ENCODE measurements at places on chromosomes 3 and 15. TPM values are rescaled to one million over a fixed set of nuclear protein-coding genes. Genes with fewer than 3 reads are reported as not detected.

DNA sequence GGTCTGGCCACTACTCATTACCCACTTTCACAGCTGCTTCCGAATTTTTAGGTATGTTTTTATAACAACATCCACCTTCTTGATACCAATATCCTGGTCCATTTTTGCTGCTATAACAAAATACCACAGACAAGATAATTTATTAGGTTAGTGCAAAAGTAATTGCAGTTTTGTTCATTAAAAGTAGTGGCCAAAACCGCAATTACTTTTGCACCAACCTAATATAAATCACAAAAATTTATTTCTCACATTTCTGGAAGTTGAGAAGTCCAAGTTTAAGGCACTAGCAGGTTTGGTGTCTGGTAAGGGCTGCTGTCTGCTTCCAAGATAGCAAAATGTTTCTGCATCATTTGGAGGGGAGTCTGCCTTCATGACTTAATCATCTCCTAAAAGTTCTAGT, 624.7 kb upstream of the ALCAM start:
- no peaks in the 10 kb centered on the region for H3K4me1 ChIP-seq
- no peaks in the 10 kb centered on the region for H3K27me3 ChIP-seq
- no peak overlapping the region for H3K27ac ChIP-seq

The ABHD14A gene
- total RNA-seq: 6.5 TPM

- no peaks in the 10 kb centered on the region for H3K27me3 ChIP-seq
- no peaks in the 10 kb centered on the region for H3K4me1 ChIP-seq
- H3K36me3 ChIP-seq: no peaks in the 10 kb centered on the region
- no peak overlapping the region for H3K4me3 ChIP-seq
- no peak overlapping the region for H3K27ac ChIP-seq
Measured at GRCh38 chr3:170835336-170835735, 34.7 kb downstream of the RPL22L1 start.

DNA sequence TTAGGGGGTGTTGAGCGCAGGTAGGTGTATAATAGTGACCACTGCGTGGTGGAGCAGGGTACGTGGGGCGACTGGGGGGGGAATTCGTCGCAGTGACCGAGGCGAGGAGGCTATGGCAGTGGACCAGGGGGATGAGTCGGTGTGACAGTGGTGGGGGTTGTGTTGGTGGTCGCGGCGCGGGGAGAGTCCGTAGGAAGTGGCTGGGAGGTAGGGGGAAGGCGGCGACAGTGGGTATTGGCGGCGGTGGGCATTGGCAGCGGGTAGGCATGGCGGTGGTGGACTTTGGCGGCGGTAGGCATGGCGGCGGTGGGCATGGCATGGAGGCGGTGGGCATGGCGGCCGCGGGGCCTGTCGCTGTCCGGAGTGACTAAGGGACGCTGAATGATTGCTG, 739 bp downstream of the SNRPN start:
- H3K27me3 ChIP-seq: no peaks in the 10 kb centered on the region
- H3K4me3 ChIP-seq: peak overlapping the region; percentile 41
- peak; percentile 25 for DNase-seq
- H3K27ac ChIP-seq: peak overlapping the region; percentile 89
- no peaks in the 10 kb centered on the region for H3K4me1 ChIP-seq

DNA sequence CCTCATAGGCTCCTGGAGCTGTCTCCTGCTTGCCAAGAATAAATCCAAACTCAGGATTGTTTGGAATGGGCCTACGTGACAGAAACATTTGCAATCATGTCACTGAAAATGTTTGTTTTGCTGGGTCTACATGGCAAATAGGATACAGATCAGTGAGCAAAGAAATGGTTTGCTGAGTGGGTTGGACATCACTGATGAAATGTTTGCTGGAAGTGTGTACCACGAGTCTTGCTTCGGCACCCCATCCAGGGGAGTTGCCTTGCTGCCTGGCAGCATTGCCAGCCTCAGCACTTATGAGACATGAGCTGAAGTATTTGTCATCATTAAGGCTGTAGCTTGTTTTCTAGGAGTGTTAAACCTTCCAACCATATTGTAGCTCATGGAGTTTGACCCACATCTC, 213.3 kb upstream of the CFAP20DC start:
- H3K27ac ChIP-seq: no peak overlapping the region
- H3K27me3 ChIP-seq: no peaks in the 10 kb centered on the region
- no peaks in the 10 kb centered on the region for H3K4me1 ChIP-seq
- no peak overlapping the region for H3K4me3 ChIP-seq

- no peak overlapping the region for H3K27ac ChIP-seq
- H3K36me3 ChIP-seq: no peaks in the 10 kb centered on the region
- no peaks in the 10 kb centered on the region for H3K27me3 ChIP-seq
- no peak overlapping the region for H3K4me3 ChIP-seq
- no peaks in the 10 kb centered on the region for H3K4me1 ChIP-seq
Measured at GRCh38 chr15:74209560-74209958, 7.0 kb upstream of the STRA6 start.

All from pancreas (tissue), 10 donors.